ENCODE measurements at places on chromosomes 1 and 21. TPM values are rescaled to one million over a fixed set of nuclear protein-coding genes. Genes with fewer than 3 reads are reported as not detected.

SPRR5 gene
- not detected for polyA plus RNA-seq

KCNT2 gene
- polyA plus RNA-seq: 0.56 TPM

B3GALT6 gene
- polyA plus RNA-seq: 32.0 TPM

EDN2 gene
- 1.7 TPM for polyA plus RNA-seq

PERM1 gene
- 0.25 TPM for polyA plus RNA-seq

HOOK1 gene
- polyA plus RNA-seq: 0.35 TPM

DISP1 gene
- 4.4 TPM for polyA plus RNA-seq

S100A14 gene
- not detected for polyA plus RNA-seq

WRAP73 gene
- 61.9 TPM for polyA plus RNA-seq

CPTP gene
- polyA plus RNA-seq: 13.4 TPM

SIK1 gene
- 6.6 TPM for polyA plus RNA-seq

IL19 gene
- polyA plus RNA-seq: not detected

RHBDL2 gene
- polyA plus RNA-seq: 0.07 TPM

RBM11 gene
- polyA plus RNA-seq: not detected

SLC35F3 gene
- 1.5 TPM for polyA plus RNA-seq

ANKRD34A gene
- 3.6 TPM for polyA plus RNA-seq

IL20 gene
- not detected for polyA plus RNA-seq

SEMA4A gene
- 2.3 TPM for polyA plus RNA-seq

Data from SK-N-SH (cell line).